ENCODE measurements at places on chromosomes 2 and 18.

- DNase-seq, result no peak
Observed at GRCh38 chr2:234164493-234165413, 114.3 kb downstream of the SPP2 start.

GRCh38 chr2:164697688-164698461 lies 76.6 kb upstream of the GRB14 start:
- no peak for DNase-seq

GRCh38 chr18:79975985-79976680 lies 11.7 kb downstream of the HSBP1L1 start:
- no peak for DNase-seq

DNA sequence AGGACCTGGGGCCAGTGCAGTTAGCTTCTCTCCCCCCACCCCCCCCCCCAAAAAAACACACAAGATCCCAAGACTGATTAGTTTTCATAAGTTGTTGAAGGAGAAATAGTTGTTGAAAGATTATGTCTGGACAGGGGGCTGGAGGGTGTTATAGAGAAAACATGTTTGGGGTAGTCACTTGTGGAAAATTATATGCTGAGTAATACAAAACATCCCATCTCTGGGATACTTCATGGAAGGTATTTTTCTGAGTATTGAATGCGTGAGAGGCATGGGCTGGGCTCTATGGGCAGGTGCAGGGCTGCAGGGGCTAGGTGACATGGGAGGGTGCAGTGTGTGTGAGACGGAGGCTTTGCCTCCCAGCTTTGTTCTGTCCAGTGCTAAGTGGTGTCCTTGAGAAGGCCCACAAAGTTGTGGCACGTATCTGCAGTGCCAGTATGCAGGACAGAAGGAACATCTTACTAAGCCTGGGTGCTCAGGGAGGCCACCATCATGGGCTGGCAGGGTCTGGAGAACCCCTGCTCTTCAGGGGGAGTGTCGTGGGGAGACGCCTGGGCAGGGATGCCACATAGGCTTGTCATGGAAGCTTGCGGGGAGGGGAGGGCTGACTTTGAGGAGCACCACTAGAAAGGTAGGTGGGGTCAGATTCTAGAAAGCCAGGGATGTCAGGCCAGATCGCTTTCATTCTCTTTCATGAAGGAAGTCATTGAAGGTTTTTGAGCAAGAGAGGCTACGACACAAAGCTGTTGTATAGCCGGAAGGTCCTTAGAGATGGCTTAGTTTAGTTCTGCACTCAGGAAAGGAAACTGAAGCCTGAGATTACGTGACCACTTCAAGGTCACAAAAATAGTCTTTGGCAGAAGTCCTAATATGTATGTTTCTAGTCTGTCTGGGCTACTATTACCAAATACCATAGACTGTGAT lies 232.0 kb downstream of the LDLRAD4 start:
- DNase-seq, result no peak

DNA sequence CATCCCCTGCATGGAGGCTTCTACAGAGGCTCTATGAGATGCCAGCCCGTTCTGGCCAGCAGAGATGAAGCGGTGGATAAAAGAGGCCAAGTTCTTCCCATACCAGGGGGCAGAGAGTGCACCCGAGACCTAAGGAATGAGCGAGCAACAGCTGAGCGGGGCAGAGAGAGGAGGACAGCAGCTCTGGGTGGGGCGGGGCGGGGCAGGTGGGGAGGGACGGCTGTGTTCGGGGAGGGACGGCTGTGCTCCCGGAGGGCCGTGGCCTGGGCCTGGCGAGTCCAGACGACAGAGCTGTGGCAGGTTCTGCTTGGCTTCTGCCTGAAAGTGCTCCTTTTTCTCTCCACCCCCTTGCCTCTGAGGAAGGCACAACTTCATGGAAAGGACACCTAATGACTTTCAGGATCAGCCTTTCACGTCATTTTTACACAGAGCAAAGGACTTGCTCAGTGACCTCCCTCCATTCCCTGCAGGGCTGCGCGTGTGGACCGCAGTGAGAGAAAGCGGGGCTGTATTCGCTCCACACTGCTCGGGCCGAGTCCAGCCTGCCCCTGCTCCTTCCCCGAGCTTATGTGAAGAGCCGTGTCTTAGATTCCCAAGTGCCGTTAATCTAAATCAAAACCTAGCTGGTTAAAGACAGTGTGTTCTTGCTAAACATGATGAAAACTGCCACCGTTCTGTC lies 232.9 kb downstream of the HDAC4 start:
- no peak for DNase-seq

DNA sequence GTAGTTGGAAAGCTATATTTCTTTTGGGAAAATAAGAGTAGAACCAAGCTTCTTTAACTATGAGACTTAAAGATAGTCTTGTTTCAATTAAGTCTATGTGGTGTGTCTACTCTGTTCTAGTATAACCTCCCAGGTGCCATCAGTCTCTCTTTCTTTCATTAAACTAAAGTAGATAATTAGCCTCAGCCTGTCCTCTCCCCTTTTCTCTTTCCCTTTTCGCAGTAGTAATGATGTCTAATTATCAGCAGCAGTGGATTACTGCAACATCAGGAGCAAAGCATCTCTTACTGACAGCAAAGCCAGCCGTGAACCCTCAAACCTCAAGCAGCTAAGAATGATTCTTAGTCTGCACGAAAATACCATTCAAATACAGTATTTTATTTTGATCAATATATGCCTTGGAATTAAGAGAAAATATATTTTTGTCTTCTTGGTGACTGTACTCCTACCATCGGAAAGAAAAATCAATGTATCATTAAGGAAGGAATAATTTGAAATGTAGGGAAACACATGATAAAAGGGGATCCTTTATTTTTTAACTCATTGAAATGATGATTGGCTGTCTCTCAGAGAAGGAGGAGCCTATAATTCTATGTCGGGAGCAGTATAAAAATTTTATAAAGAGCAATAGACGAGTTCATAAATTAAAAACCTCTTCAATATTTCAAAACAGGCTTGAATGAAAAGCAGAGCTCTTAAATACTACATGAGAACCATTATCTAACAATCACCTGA lies 4.5 kb downstream of the NOL4 start:
- no peak for DNase-seq

- no peak for DNase-seq
Observed at GRCh38 chr2:138622613-138623012, 121.0 kb downstream of the SPOPL start.

DNA sequence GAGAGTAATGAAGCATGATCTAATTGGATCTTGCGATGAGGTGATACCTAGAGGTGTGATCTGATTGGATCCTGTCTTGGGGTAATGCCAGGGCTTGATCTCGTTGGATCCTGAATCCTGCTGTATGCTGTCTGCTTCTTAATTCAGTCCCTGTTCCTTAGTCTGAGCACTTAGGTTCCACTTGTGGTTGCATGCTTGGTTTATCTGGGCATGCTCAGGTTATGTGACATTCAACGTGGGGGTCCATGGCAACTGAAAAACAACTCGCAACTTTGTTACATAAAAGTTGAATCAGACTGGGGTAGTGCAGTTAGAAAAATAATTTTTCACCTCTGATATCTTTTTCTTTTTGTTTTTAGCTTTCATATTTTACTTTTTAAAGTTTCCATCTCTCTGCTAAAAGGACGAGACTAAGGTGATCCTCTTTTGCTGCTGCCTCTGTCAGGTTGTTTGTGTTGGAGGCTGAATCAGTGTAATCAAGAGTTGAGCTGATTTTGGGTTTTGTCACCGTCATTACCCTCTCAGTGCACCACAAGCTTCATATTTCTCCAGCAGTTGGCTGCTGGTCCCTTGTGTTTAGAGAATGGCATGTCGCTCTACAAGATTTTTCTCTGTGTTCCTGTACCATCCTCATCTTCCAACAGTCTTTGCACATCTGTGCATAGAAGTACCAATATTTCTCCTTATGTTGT lies 67.9 kb downstream of the NCOA1 start:
- DNase-seq, result no peak

- DNase-seq, result no peak
Observed at GRCh38 chr2:208654056-208654455, 247.5 kb downstream of the PTH2R start.

- DNase-seq, result no peak
Observed at GRCh38 chr2:70960833-70961647, 17.4 kb upstream of the ANKRD53 start.

DNA sequence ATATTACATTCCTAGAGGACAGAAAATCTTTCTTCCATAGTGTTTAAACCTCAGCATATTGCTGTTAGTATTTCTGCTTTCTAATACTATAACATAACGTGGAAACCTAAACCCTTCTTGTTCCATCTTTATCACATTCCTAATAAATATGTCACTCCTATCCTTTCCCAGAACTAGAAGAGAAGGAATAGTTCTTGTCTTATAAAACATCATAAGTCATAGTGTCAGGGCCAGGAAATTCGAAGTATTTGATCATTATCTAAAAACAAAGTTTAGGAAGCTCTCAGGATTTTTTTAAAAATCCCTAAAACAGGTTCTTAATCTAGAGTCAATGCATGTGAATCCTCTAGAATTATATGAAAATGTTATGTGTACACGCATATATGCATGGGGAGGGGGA lies 2.0 kb downstream of the NHEJ1 start:
- DNase-seq, result no peak

DNA sequence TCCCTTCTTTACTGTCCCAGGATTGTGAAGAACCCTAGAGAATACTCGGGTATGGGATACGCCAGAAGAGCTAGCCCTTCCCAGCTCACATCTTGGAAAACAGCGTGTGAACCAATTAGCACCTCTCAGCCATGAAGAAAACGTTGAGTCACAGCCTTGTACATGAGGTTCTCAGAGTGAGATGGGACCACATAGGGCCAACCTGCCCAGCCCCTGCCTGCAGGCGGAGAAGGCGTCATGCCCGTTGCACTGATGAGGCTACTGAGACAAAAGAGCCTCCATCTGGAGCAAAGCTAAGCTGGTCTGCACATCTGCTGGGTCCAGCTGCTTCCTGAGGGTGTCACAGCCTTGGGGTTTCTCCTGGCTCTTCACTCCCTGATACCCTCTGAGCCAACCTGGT lies 92.2 kb downstream of the LBH start:
- DNase-seq, result no peak

DNA sequence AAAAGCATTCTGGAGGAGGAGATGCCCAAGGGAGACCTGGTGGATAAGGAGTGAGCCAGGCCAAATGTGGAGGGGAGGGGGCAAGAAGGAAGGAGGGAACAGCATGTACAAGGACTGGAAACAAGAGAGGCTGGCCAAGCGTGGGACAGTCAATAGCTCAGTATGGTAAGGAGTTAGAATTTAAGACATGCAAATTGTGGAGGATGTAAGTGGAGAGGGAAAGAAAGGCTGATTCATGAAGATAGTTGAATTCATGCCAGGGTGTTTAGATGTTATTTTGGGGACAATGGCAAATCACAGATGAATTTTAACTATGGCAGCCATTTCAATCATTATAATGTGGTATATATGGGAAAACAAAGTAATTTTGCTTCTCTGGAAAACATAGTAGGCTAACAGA lies 462.3 kb downstream of the MEIS1 start:
- DNase-seq, result no peak

DNA sequence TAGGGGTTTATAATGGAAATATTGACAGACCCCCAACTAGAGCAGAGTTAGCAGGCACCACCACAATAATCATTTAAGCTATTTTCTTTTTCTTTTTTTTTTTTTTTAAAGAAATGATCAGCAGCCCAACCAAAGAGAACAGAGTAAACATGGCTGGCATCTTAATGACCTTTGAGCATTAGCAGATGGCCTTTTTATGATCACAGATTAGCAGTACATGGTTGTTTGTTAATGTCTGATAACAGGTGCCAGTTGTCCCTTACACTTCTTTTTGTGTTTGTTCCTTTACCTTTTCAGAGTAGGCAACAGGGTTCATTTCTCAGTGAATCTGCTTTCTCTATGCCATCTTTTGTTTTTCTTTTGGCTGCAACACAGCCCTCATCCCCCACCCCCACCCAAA lies 747.0 kb downstream of the BCL11A start:
- DNase-seq, result no peak

GRCh38 chr2:1137913-1138391 lies 187.3 kb downstream of the SNTG2 start:
- DNase-seq, result no peak

- DNase-seq, result no peak
Observed at GRCh38 chr2:238427435-238428162, 872 bp downstream of the ASB1 start.

GRCh38 chr2:74511104-74511989 lies 2.9 kb upstream of the TLX2 start:
- DNase-seq, result no peak

- no peak for DNase-seq
Observed at GRCh38 chr2:170229125-170229524, 51.2 kb downstream of the MYO3B start.

DNA sequence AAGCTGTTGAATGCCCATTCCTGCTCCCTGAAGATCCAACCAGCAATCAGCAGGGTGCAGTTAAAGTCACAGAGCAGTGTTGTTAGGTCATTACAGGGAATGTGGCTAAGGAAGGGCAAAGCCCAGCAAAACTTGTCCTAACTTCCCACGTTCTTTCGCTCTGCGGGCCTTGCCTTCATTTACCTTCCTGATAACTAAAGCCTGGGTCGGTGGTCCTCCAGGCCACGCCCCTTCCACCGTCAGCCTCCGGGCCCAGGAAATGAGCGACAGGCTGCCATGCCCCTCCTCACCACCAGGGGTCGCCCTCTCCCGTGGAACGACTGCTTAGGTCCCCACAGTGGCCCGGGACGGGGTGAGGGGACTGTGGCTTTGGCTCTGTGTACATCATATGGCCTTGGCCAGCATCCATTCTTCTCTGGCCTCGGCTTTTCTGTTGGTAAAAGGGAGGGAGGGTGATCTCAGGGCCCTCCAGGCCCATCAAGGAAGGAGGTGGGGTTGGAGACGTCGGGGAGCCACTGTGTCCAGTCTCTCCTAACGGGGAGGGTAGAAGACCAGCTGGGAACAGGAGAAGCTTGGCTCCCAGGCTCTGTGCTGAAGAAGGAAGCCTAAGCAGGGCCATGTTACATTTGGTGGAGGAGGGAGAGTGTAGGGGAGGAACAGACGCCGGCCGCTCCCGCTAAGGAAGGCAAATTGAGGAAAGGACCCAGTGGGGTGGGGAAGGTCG lies 2.2 kb downstream of the SH2D6 start:
- DNase-seq, result peak; percentile 95

DNA sequence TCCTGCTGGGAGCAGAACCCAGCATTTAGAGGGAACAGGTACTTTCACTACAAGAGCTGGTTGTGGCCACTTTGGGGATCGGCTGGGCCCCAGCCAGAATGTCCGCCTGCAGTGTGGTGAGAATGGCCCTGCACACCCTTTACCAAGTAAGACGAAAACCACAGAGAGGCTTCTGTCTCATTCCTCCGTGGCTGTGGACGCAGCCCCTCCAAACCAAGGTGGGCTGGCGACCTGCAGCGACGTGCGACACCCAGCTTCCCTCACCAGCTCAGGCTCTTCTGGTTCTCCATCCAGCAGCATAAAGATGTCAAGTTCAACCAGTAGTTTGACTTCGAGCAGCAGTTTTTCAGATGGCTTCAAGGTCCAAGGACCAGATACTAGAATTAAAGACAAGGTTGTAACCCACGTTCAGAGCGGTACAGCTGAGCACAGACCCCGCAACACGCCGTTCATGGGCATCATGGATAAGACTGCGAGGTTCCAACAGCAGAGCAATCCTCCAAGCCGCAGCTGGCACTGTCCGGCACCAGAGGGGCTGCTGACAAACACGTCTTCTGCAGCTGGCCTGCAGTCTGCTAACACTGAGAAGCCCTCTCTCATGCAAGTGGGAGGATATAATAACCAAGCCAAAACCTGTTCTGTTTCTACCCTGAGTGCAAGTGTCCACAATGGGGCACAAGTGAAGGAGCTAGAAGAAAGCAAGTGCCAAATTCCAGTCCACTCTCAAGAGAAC lies 56.2 kb downstream of the WDSUB1 start:
- DNase-seq, result no peak

Data from progenitor cell of endocrine pancreas (in vitro differentiated cells).